Right lung (tissue), 10 donors: ENCODE measurements at places on chromosomes 11 and 22. TPM values are rescaled to one million over a fixed set of nuclear protein-coding genes. Genes with fewer than 3 reads are reported as not detected.

GRCh38 chr22:28674121-28674563 is 5.5 kb downstream of the TTC28 start:
- no peak for DNase-seq

GRCh38 chr11:17768547-17768946 is 34.0 kb downstream of the KCNC1 start:
- DNase-seq, result no peak

DNA sequence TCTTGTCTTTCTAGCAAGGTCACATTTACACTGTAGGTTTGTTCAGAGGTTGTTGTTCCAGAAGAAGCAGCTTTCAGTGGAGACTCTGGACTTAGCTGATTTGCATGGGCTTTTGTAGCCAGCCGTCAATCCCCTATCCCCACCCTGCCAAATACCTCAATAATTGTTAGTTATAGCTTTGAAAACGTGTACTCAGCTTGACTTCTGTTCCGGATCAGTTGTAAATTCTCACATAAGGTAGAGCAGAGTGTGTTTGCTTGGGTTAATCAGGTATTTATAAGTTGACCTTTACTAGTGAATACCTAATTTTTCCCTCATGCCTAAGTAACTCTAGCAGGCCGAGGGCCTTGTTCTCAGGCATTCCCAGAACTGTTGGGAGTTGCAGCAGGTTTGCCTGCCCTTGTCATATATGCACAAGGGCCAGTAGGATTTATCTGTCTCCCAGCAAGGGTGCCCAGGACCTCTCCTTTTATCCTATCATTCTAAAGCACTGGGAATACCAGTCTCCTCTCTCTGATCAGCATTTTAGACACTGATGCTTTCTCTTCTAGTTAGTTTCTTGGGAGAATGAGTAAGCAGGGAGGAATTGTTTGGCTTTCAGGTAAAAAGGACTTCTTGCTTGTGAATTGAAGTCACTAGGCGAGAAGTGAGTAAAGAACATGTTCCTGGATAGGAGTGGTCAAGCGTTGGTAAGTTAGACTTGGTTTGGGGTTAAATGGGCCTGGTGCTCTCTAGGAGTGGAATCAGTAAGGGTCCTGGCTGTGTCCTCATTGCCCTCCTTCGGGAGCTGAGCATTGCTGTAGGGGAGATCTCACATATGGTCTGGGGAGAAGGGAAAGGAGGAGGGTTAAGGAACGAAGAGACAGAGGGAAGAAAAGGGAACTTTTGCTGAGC is 22.1 kb downstream of the STIM1 start:
- no peak for DNase-seq

Gene CLCF1
- polyA plus RNA-seq, result 13.0 TPM

DNA sequence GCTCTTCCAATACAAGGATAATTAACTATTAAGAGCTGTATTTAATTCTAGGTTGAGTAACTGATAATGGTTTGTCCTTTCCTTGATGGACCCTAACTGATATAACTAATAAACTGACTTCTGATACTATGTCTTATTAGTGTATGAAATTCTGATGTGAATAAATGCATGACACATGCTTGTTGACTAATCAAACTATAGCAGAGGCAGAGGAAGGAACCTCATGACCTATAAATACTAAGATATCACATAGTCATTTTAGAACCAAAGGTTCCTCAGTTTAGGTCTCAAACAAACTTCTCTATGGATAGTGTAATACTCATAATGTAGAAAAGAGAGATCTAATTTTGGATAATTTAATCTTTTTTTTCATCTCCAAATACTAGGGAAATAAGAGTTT is 4.8 kb upstream of the HBD start:
- no peak for DNase-seq

Gene SERPING1
- 172 TPM for polyA plus RNA-seq
